ENCODE measurements at places on chromosomes 1 and 21.

DNA sequence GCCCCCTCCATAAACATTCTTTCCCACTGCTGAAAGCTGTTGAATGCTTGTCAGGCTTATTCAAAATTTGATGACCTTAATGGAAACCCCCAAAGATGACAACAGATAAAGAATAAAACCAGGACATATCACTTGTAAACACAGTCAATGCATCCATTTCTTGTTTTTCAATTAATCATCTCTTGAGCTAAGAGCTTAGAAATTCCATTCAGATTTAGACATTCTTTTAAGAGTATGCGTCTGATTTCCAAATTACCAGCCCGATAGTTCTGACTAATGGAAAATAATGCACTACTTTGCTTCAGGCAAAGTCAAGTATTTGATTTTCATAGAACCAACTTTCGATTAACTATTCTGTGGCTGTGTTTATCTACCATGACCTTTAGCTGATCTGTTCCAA is 100.6 kb upstream of the RUNX1 start:
- no peak for DNase-seq

DNA sequence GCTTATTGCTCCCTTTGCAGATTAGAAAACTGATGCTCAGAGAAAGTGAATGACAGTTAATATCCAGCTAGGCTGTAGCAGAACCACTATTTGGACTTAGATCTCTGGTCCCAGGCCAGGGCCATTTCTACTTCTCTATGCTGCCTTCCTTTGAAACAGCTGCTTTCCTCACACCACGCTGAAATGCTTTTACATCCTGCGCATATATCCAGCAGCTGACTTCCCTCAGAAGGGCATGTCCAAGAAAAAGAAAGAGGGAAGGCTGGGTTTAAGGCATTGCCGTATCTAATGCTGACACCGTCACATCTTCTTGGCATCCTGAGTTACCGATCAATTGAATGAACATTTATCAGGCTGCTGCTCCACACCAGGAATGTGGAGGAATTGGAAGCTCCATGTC is 122.4 kb downstream of the UBE2U start:
- no peak for DNase-seq

DNA sequence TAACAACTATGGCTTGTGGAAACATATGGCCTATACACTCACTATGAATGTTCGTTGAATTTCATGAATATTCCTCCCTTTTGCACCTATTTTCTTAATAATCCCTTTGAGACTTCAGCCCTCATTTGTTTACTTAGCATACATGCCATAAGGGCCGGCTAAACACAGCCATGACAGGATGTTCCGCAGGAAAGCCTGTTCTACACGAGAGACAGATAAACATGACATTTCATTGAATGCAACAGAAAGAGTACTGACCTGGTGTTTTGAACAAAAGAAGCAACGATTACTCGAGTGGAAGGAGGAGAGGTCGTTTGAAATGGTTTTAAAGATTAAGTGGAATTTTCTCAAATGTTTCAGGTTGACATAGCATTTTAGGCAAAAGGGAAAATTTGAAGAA is 459.5 kb upstream of the CXADR start:
- DNase-seq = no peak

DNA sequence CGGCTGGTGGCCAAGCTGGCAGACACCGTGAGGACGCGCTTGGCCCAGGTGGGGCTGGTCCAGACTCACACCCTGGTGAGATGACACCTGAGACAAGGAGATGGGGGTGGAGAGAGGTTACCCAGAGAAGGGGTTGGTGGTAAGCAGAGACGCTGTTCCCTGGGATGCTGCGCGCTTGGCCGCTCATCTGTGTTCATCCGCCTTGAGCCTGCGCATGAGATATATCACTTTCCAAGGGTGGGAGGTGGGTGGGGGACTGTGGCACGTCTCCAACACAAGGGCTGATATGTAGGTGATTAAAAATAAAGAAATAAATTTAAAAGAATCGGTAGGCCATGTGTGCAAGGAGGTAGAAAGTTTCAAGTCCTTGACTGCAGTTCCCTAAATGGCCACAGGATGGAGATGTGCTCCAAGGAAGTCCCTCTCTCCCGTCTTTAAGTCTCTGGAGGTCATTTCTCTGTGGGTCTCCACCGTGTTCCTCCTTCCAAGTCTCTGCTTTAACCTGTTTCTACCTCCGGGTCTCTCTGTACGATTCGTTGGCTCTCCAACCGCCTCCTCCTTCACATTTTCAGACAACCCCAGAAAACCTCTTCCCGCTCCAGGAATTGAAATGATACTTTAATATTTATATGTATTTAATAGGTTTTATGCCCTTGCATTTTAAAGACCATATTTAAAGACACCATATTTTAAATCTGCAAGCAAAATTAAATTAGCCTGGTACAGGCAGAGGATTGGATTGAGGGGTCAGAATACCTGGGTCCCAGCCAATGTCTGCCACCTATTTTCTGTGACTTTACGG is 4.5 kb downstream of the TTC24 start:
- peak; percentile 80 for DNase-seq

GRCh38 chr1:206714331-206715058 is 29.8 kb downstream of the MAPKAPK2 start:
- DNase-seq = peak; percentile 18

GRCh38 chr1:168875831-168876230 is 146.8 kb upstream of the DPT start:
- no peak for DNase-seq

DNA sequence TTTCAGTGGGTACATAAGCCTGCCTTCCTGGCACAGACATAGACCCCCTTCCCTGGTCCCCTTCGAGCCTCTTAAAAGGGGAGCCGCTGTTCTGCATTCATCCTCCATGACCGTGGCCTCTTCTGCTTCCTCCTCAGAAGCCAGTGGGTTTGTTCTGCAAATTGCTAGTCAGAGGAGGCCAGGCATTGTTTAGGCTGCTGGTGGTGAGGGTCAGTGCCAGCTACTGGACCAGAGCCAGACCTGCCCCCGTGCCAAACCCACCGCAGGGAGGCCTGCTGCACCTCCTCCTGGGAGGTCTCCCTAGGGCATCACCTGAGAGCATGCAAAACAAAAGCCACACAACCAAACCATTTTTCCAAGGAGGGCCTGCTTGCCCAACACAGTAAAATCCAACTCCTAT is 178.4 kb downstream of the MIS18A start:
- no peak for DNase-seq

GRCh38 chr1:3750741-3751140 is 1.5 kb upstream of the CCDC27 start:
- no peak for DNase-seq

DNA sequence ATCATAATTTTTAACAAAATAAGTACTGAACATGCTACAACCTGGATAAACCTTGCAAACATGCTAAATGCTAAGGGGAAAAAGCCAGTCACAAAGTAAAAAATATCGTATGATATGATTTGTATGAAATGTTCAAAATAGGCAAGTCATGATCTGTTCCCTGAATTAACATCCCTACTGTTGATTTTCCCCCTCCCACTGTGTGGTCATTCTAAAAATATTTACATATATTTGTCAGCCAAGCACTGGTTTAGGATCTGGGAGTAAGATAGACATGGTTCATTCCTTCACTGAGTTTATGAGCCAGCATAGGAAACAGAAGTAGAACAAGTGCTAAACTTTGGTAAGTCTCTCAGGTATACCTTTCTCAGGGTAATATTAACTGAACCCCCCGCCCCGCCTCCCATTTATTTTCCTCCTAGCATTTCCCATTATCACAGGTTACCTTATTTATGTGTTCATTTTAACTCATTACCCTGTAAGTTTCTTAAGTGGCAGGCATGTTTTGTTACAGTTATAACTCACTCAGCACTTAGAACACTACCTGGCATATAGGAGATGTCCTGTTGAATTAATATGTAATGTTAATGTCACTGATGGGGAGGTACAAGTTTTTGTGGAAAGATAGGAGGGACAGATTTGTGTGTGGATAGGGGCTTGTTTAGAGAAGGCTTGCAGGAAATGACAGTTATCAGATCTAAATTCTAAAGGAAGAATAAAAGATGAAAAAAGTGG is 12.3 kb downstream of the UQCRH start:
- no peak for DNase-seq

GRCh38 chr1:192566657-192567056 is 8.9 kb upstream of the RGS1 start:
- DNase-seq = no peak

- no peak for DNase-seq
Observed at GRCh38 chr1:27527223-27527889, 37.4 kb upstream of the WASF2 start.

GRCh38 chr1:66778969-66779368 is 22.1 kb downstream of the INSL5 start:
- no peak for DNase-seq

- DNase-seq = no peak
Observed at GRCh38 chr1:4972761-4973320, 318.4 kb downstream of the AJAP1 start.

- no peak for DNase-seq
Observed at GRCh38 chr1:94401206-94401605, 17.0 kb upstream of the ABCD3 start.
